Hematopoietic multipotent progenitor cell treated with erythropoietin and hydrocortisone succinate and interleukin-3 and kit ligand, for 15 days (in vitro differentiated cells): ENCODE measurements at places on chromosomes 7 and 10.

DNA sequence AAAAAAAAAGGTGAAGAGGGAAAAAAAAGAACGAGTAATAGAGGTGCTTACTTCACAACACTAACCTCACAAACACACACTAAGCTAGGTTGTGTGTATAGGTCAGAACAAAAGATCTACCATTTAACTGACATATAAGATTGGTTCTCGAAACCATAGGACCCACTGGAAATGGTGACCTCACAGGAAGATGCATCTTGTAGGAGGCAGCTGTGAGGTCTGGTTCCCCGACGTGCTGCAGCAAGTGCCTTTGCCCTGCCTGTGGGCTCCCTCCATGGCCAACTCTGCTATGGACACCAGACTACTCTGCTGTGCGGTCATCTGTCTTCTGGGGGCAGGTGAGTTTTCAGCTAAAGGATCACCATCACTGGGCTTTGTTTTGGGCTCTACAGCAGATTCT lies 133.8 kb upstream of the PRSS1 start:
- no peak for DNase-seq

DNA sequence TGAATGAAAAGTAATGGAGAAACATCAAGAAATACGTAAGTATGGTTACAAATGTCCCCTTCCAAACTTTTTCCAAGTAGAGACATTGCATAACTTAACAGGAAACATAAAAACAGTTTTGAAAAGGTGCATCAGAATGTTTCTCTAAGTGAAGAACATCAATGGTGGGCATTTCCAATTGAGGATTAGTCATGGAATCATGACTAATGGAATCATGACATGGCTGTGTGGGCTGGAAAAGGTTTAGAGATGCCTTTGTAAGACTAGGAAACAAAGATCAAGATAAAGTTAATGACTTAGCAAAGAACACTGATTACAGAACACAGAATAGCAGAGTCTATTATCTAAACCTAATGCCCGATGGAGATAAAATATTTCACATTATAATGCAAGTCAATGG lies 272.0 kb downstream of the HPSE2 start:
- no peak for DNase-seq

DNA sequence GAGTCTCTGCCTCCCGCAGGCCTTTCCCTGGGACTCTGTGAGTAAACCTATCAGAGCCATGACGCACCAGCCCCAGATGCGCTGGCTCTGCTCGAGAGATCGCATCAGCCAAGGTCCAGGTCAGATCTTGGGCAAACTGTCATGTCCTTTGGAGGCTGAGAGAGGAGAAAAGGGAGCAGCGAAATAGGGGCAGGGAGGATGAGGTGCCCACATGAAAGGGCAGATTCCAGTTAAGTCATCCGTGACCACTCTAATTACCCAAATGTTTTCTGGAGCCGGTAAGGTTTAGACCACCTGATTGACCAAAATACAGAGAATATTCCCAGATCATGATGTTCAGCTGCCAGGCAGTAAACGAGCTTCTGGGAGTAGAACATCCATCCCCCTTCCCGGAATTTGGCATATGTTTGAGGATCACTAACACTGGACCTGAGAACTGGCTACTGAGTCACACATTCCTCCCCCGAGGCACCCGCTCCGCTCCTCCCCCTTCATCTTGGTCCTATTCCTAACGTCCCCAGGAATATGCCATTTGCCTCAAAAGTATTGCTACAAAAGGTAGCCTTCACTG lies 88.0 kb downstream of the FGFR2 start:
- DNase-seq: no peak

- no peak for DNase-seq
Observed at GRCh38 chr7:55130395-55131141, 111.8 kb downstream of the EGFR start.

DNA sequence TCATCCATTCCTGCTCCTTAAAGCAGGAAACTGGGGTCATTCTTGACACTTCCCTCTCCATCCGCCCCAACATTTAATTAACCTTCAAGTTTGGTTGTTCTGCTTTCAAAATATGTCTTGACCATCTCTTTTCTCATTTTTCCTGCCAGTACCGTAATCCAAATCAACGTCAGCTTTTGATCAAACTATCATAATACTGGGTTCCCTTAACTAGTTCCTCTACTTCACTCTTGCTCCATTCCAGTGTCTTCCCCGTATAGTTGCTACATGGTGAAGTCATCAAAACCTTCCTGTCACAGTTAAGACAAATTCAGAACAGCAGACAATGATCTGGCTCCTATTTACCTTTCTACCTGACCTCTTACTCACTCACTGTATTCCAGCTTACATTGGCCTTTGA lies 6.6 kb upstream of the KLF14 start:
- DNase-seq: no peak

DNA sequence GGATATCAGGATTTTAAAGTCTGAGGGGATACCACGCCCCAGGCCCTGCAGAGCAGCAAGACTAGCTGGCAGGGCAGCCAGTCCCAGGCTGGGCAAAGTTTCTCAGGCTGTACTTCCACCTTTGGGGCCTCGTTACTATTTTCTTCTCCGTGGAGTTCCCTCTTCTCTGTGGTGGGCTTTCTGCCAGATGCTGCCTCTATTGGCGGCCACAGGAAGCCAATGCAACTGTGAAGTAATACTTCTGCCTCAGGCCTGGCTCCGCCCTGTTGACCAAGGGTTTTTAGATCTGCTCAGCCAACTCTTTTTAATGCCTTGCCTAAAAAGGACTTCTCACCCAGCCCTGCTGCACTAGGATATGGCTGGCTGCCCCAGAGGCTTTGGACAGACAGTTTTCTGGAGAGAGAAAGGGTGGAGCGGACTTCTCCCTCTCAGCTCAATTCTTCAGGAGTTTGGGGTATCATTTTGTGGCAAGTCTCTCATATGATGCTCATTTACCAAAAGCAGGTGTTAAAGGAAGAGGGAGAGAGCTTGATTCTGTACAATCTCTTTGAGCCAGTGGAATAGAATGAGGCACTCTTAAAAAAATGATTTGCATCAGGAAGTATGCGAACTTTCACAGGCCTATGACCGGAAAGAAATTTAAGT lies 67.4 kb downstream of the HHEX start:
- peak; percentile 50 for DNase-seq

- no peak for DNase-seq
Observed at GRCh38 chr7:7315851-7316250, 133.5 kb downstream of the C1GALT1 start.

- no peak for DNase-seq
Observed at GRCh38 chr7:47811632-47812380, 136.5 kb downstream of the PKD1L1 start.

DNA sequence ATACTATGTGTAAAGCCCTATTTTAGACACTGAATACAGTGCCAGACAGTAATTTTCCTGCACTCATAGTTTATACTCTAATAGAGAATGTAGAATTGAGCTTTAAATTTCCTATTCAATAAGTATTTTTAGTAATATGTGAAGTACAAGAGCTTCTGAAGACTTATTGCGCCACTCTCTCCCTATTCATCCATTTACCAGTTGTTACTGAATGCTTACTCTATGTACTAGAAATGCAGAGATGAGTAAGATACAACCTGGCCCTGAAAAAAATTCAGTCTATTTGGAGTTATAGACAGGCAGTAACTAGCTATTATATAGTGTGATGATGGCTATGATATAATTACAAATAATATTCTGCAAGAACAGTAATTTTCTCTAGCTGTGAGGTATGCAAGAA lies 98.8 kb downstream of the ADK start:
- DNase-seq: no peak

- DNase-seq: no peak
Observed at GRCh38 chr10:34333513-34333912, 481.6 kb downstream of the PARD3 start.

DNA sequence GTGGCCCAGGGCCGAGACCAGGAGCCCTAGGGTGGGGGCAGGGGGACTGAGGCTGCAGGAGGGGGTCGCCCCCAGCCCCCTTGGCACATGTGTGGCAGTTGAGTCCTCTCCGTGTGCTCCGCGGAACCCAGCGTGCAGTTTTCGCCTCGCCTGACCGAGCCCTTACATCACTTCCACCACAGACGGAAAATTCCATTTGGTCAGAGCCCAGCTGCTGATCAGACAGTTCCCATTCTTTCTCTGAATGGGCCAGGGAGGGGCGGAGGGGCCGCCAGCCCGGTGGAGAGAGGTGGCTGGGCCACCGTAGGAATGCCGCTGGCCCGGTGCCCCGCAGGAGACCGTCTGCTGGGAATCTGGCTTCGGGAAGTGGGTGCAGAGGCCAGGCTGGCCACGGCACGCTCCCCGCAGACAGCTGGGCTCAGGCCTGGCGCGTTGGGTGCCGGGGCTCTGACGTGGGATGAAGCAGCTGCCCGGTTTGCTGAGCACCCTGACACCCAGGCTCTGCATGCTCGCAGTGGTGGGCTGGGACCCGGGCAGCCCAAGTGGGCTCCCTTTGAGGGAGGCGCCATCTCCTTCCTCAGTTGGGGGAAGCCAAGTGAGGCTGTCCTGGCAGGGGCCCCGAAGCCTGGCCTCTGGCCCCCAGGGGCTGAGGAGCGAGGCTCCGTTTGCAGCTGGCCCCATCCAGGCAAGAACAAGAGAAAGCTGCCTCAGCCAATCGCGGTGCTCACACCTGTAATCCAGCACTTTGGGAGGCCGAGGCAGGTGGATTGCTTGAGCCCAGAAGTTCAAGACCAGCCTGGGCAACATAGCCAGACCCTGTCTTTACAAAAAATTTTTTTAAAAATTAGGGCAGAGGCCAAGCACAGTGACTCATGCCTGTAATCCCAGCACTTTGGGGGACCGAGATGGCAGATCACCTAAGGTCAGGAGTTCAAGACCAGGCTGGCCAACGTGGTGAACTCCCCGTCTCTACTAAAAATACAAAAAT lies 9.9 kb downstream of the TTYH3 start:
- DNase-seq: no peak

GRCh38 chr10:62243647-62243997 lies 25.0 kb downstream of the RTKN2 start:
- DNase-seq: no peak

DNA sequence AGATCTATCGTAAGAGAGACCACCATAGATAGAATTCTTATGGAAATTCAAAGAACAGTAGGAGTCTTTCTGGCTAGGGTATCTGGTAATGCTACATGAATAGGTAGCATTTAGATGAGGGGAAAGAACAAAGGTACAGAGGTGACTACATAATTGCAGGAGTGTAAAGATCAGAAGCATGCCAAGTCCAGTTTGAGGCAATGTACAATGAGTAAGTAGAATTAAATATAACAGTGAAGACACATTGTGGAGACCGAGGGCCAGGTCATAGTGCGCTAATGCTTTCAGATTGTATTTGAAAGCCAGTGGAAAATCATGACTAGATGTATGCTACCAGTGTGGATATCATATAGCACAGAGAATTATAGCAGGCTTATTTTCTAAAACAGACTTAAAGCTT lies 1611.6 kb upstream of the LRRTM3 start:
- DNase-seq: no peak

DNA sequence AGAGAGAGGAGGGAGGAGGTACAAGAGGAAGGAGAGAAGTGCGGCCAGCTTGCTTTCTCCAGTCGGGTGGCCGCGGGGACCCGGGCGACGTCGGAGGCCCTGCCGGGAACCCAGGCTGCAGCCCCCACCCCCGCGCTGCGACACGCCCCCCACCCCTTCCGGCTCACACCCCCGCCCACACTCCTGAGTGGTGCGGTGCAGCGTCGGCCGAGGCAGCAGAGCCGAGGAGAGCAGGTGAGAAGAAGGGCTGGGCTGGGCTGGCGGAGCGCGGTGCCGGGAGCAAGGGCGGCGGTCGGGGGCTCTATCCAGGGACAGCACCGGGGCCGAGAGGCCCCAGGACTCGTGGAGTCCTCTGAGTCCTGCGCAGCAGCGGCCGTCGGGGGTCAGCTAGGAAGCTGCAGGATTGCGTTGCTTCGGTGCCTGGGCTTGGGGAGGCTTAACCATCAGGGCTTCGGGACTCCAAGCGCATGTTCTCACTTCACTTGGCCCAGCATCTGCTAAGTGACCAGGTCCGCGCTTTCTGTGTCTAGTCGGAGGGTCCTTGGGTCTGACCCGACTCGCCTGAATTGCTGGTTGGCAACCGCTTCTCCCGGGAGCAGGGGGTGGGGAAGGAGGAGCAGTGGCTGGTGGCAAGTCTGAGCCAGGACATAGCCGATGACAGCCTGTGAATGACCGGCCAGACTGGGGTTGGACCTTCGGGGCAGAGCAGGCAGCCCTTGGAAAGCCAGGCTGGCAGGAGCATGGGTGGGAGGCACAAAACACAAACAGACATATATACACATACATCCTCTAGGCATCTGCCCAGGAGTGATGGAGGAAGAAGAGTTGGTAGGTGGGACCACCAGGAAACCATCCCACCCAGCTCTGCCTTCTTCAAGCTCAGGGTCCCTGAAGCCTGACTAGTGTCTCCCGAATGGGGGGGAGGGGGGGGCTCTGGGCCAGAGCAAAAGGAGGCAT lies 683 bp downstream of the CHAT start:
- no peak for DNase-seq

DNA sequence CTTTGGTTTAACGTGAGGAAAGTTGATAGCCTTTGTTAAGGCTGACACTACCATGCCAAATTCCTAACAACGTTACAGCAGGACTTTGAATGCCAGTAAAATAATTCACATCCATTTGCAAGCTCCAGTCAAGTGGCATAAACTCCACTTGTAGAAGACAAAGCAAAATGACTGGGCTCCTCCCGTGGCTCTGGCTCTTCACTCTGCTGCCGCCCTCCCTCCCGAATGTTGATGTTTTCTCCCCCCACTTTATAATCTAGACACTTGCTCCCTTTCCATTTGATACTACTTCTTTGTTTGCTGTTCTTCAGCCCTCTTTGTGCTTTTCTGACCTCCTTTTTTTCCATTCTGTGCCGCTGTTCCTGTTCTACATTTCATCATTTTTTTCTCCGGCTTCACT lies 22.8 kb upstream of the ITGB8 start:
- no peak for DNase-seq

GRCh38 chr10:94645285-94645684 lies 38.2 kb upstream of the CYP2C18 start:
- DNase-seq: no peak

- DNase-seq: no peak
Observed at GRCh38 chr10:86254526-86255174, 111.9 kb downstream of the GRID1 start.

GRCh38 chr7:11170175-11170574 lies 196.5 kb downstream of the PHF14 start:
- DNase-seq: no peak

DNA sequence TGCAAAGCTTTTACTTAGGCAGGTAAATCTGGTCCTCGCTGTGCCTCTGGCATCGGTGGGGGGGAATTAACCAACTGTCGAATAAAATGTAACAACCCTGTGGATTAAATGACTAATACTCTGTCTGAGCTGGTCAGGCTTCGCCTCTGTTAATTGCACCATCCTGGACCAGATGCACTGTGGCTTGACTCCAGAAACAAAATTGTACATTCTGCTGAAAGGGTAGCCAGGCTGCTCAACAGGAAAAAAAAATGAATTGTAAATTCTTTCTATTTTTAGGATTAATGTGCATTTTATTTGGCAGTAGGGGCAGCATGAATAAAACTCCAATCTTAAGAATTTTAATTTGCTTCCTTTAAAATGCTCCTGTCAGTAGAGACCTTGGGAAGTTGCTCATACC lies 389.4 kb downstream of the SORCS1 start:
- DNase-seq: no peak

- DNase-seq: no peak
Observed at GRCh38 chr7:91319351-91319750, 55.1 kb downstream of the FZD1 start.

- DNase-seq: no peak
Observed at GRCh38 chr7:150399421-150400007, 20.4 kb downstream of the ZNF775 start.

GRCh38 chr10:89813546-89813945 lies 112.2 kb downstream of the KIF20B start:
- no peak for DNase-seq
